ENCODE measurements at places on chromosomes 16 and 17. TPM values are rescaled to one million over a fixed set of nuclear protein-coding genes. Genes with fewer than 3 reads are reported as not detected.

DNA sequence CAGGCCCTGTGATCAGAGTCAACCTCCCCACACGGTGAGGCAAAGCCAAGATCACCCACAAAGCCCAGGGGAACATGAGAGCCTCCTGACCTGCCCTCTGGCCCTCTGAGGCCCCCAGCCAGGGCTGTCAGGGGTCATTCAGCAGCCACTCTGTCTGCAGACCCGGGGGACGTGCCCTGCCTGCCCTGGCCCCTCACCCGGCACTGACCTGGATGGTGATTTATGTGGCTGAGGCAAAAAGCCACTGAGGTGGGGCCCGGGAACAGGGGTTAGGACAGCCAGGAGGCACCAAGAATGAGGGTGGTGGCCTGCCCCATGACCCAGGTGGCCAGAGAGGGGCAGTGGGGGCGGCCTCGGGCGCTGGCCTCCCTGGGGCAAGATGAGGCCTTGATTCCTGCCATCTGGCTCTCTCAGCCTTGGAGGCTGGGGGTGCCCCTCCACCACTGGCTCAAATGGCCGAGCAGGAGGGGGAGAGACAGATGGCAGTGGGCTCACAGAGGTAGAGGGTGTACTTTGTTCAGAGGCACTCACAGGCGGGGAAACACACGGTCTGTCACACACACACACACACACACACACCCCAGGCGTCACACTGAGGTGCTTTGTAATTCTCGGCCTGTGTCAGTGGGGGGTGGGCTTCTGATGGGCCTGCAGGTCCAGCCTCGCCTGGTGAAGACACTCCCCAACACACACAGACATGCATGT lies 174.0 kb upstream of the GSE1 start:
- no peak for DNase-seq

- no peak for DNase-seq
Observed at GRCh38 chr16:74268372-74268782, 28.2 kb upstream of the PSMD7 start.

The MAP2K4 gene
- total RNA-seq = 32.2 TPM

The AHSP gene
- total RNA-seq = not detected

DNA sequence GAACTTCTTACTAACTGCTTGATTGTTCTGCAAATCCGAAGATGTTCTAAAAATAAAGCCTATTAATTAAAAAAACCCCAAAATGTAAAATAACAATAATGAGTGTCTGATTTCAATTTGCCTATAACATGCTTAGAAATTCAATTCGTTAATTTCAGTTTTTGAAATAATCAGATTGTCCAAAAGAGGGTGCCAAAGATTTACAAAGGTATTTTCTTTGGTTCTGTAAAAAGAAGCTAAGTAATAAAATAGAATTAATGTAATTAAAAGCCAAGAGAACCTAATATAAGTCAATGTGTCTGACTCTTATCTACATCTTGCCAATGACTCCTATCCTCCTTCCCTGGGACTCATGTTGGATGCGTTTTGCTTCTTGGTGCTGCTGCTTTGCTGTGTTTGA lies 75.0 kb upstream of the CPHXL start:
- no peak for DNase-seq

GRCh38 chr17:58059141-58059540 lies 24.1 kb upstream of the DYNLL2 start:
- DNase-seq = peak; percentile 39

The SDR42E2 gene
- 0.10 TPM for total RNA-seq

The CTF1 gene
- total RNA-seq = 4.5 TPM

The CCL1 gene
- total RNA-seq = not detected

DNA sequence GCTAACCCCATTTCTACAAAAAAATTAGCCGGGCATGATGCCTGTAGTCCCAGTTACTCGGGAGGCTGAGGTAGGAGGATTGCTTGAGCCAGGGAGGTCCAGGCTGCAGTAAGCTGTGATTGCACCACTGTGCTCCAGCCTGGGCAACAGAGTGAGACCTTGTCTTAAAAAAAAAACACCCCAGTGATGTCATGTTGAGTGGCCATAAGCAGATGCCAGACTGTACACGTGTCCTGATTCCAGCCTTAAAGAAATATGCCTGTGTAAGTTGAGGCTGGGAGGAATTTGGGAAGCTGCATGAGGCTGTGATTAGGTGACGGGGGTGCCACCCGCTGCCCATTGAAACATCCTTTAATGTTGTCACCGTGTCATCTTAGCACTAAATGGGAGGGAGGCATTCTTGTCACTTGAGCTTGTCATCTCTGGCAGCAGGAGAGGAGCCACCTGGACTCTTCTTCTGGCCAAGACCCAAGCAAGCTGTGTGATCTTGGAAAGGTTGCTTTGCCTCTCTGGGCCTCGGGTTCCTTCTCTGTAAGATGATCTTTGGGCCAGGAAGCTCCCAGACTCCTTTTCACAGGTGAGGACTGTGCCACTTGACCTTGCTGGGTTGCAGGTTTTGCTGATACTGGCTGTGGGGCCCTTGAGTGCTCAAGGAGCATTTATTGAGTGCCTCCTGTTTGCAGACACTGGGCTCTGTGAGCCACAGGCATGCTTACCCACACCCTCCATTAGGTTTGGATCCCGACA lies 98.3 kb upstream of the CIBAR2 start:
- peak; percentile 8 for DNase-seq

DNA sequence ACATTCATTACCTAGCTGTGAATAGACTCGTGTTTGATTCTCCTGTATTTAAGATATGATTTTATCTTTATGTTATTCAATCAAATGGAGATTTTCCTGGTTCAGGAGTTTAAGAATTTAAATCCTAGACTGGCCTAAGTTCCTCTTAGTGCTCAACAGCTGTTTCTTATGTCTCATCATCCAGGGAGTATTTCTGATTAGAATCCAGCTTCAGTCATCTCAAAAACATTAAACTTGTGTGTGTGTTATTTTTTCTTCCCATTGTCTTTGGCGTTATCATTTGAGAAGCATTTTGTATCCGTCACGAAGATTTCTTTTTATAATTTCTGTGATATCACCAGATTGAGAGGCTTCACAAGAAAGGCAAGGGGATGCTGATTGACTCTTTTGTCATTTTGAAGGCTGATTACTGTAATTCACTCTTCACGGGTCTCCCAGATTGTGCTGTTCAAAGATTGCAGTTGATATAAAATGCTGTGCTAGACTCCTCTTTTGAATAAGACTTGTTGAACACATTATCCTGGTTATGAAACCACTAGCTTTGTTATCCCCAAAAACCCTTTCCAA lies 204.8 kb downstream of the CDH8 start:
- DNase-seq = no peak

The TMEM100 gene
- 63.1 TPM for total RNA-seq

DNA sequence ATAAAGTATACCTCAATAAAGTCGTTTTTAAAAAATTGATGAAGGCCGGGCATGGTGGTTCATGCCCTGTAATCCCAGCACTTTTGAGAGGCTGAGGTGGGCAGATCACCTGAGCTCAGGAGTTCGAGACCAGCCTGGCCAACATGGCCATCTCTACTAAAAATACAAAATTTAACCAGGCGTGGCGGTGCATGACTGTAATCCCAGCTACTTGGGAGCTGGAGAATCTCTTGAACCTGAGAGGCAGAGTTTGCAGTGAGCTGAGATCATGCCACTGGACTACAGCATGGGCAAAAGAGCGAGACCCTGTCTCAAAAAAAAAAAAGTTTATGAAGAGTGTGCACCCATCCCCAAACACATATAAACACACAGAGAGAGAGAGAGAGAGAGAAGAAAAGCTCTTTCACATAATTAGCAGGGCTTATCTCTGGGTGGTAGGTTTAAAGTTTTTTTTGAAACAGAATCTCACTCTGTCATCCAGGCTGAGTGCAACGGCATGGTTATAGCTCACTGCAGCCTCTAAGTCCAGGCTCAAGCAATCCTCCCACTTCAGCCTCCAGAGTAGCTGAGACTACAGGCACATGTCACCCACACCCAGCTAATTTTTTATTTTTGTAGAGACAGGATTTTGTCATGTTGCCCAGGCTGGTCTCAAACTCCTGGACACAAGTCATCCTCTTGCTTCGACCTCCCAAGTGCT lies 3.0 kb downstream of the SREBF1 start:
- no peak for DNase-seq
